ENCODE measurements at places on chromosomes 1 and 21. TPM values are rescaled to one million over a fixed set of nuclear protein-coding genes. Genes with fewer than 3 reads are reported as not detected.

Gene KIF26B
- polyA plus RNA-seq = 0.28 TPM

Gene NBPF12
- polyA plus RNA-seq = 3.4 TPM

Gene CLEC20A
- polyA plus RNA-seq = not detected

Gene IPP
- 4.6 TPM for polyA plus RNA-seq

Gene CELA2A
- polyA plus RNA-seq = not detected

Gene PLA2G2A
- polyA plus RNA-seq = 1.3 TPM

Gene AMY1B
- polyA plus RNA-seq = not detected

Gene RNF186
- polyA plus RNA-seq = not detected

Gene SLC27A3
- polyA plus RNA-seq = 27.1 TPM

Gene TMEM79
- polyA plus RNA-seq = 1.5 TPM

Gene AIRE
- polyA plus RNA-seq = not detected

Gene C4BPB
- not detected for polyA plus RNA-seq

Gene TSSK3
- polyA plus RNA-seq = 0.54 TPM

Gene BTG2
- polyA plus RNA-seq = 5.7 TPM

Gene MPL
- not detected for polyA plus RNA-seq

Gene LCE1F
- not detected for polyA plus RNA-seq

Gene ATP5IF1
- polyA plus RNA-seq = 1,325 TPM

Gene CYYR1
- 25.1 TPM for polyA plus RNA-seq

Gene ELAPOR1
- polyA plus RNA-seq = 0.92 TPM

Gene AQP10
- polyA plus RNA-seq = not detected

Gene ATAD3C
- polyA plus RNA-seq = 1.3 TPM

Gene SLC35A3
- 7.6 TPM for polyA plus RNA-seq

Gene UCK2
- 104 TPM for polyA plus RNA-seq

Gene TMEM200B
- polyA plus RNA-seq = 4.9 TPM

Gene WNT4
- polyA plus RNA-seq = 0.79 TPM

Gene TMEM82
- polyA plus RNA-seq = 0.42 TPM

Gene IGSF9
- 9.3 TPM for polyA plus RNA-seq

Gene RAP1GAP
- 5.0 TPM for polyA plus RNA-seq

Gene S100B
- 0.96 TPM for polyA plus RNA-seq

Gene KMO
- polyA plus RNA-seq = 0.05 TPM

Gene LCE2C
- polyA plus RNA-seq = not detected

Gene SPATA45
- polyA plus RNA-seq = not detected

Gene AADACL4
- not detected for polyA plus RNA-seq

Gene APOBEC4
- 0.10 TPM for polyA plus RNA-seq

Gene CBR1
- 285 TPM for polyA plus RNA-seq

Gene HMCN1
- polyA plus RNA-seq = 2.7 TPM

Gene CFHR4
- not detected for polyA plus RNA-seq

Gene TUFT1
- 5.6 TPM for polyA plus RNA-seq

Gene TNFAIP8L2
- 0.49 TPM for polyA plus RNA-seq

Gene DAB1
- 12.8 TPM for polyA plus RNA-seq

Gene ETV3L
- polyA plus RNA-seq = not detected

Gene CAPN9
- 0.33 TPM for polyA plus RNA-seq

Gene ALX3
- polyA plus RNA-seq = not detected

Gene LCE3E
- polyA plus RNA-seq = not detected

Gene FCRL6
- not detected for polyA plus RNA-seq

Gene ATP5PO
- polyA plus RNA-seq = 437 TPM

Gene PPIAL4G
- polyA plus RNA-seq = 0.07 TPM

Gene KRTAP13-2
- polyA plus RNA-seq = not detected

Gene SIPA1L2
- polyA plus RNA-seq = 4.3 TPM
